ENCODE measurements at places on chromosomes 3 and 15.

- DNase-seq: no peak
Measured at GRCh38 chr15:68295014-68295805, 17.7 kb downstream of the FEM1B start.

DNA sequence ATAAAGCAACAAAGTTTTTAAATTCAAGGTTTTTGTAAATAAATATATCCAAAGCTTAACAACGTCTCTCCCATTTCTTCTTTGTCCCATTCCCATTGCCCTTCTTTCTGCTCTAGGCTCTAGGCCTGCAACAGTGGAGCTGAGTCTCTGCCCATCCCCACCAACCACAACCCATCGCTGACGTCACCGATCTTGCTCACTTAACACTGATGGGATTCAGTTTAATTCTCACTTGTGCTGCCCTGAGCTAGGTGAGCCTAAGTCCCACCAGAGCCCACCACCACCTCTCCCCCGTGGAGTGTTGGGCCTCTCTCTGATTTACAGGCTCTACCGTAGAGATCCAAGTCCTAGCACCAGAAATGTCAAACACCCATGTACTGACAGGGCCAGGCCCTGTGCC lies 61.3 kb upstream of the RAB6B start:
- DNase-seq: no peak

DNA sequence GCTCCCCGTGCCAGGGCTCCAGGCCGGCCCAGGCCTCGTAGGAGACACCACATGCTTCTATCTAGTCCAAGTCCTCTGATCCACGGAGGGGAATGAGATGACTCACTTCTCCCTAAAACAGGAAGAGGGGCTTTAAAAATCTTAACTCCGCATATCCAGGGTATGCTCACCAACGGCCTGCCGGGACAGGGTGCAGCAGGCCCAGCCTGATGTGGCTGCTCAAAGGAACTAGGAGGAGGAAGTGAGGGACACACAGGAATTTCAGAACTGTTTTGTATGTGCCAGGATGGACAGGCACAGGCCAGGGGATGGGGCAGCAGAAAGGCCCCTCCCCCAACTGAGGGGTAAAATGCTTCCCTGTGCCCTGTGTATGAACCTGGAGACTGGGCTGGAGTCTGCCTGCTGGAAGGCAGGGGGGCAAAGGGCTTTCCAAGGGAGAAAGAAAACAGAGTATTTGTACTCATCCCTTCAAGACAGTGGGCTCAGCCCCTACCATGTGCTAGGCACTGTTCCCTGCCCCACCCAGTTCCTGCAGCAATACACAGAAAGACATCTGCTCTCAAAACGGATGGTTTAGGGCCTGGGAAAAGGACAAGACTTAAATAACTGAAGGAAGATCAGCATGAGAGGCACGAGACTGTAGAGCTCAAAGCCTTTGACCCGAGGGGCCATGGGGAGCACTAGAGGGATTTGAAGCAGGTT lies 22.1 kb downstream of the CHDH start:
- DNase-seq: no peak

DNA sequence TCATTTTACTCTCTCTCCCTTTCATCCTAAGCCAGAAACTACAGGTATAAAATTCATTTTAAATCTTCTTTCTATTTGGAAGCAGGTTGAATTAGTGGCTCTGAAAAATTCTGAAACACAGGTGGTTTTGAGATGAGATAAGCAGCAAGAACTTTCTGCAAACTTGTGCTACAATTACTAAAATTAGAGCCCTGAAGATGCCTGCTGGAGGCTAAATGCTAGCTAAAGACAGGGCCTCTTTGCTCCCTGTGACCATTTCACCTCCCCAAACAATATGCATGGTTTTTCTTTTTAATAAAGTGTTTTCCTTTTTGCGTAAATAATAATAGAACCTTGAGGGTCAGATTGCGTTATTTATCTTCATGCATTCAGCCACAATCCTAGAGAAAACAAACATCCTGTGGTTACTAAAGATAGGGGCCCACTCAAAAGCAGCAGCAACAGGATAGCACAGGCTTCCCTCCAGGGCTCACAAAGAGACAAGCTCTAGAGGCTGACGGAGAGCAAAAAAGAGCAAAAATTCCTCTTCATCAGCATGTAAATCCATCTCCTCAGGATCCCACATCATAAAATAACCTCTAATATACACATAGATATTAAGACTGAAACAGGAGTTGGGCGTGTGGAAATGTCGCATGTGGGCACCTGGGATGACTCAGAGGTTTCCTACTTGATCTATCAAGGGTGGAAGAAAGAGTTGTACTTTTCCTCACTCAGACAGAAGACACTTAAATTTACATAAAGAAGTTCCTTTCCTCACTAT lies 26.5 kb upstream of the CP start:
- peak; percentile 38 for DNase-seq

- peak; percentile 61 for DNase-seq
Measured at GRCh38 chr3:14598143-14598569, 53.4 kb upstream of the CCDC174 start.
